ENCODE measurements at places on chromosomes 11 and 22.
A peak's percentile ranks its signal among the peaks of the same experiment; 100 is the strongest.

DNA sequence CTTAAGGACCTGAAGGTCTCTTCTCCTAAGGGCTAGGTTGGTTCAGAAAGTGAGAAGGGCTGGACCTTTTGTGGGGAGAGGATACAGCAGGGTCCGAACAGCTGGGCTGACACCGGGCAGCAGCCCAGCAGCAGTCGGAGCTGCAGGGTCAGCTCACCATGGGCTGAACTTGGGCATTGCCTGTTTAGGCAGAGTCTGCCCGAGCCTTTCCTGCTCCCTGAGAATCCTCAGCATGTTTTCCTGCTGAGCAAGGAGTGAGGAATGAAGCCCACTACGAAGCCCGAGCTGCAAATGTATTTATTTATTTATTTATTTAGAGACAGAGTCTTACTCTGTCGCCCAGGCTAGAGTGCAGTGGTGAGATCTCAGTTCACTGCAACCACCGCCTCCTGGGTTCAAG lies 83.9 kb downstream of the PTPRJ start:
- no peak for DNase-seq

DNA sequence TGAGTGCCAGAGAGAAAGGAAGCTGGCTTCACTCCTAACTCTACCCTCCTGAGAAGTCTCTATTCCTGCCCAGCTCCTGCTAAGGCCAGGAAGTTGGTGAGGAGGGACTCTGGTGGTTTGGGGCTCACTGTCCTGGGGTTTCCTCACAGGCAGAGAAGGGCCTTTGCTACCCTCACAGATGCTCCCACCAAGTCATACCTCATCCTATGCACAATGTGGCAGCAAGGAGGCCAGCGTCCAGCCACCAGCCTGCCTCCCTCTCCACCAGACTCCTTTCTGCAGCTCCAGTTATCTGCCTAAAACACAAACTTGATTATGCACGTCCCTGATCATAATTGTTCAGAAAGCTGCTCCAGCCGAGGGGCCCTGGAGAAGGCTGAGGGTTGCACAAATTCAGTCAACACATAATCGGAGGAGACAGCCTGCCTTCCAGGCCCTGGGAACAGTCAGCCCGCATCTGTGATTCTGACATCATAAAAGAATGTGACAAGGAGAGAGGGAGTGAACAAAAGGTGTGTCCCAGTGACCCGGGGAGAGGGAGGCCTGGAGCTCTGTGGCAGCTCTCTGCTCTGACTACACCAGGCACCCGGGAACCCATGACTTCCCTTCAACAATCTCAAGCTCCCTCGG lies 28.8 kb downstream of the DKK3 start:
- no peak for DNase-seq

DNA sequence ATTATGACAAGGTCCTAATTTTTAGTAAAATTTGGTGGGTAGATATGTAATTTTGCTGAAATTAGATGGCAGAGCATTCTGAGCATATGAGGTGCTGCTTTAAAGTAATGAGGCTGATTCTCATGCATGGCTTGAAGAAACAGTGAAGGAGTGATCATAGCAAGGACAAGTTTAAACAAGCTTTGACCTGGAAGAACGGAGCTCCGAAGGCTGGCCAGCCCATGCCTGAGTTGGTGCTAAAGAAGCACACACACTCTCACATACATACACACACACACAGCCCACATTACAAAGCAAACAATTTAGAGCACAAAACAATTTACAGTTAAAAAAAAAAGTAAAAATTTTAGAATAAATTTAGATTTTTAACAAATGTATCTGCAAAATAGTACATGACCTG lies 150.7 kb downstream of the DCDC1 start:
- no peak for DNase-seq

DNA sequence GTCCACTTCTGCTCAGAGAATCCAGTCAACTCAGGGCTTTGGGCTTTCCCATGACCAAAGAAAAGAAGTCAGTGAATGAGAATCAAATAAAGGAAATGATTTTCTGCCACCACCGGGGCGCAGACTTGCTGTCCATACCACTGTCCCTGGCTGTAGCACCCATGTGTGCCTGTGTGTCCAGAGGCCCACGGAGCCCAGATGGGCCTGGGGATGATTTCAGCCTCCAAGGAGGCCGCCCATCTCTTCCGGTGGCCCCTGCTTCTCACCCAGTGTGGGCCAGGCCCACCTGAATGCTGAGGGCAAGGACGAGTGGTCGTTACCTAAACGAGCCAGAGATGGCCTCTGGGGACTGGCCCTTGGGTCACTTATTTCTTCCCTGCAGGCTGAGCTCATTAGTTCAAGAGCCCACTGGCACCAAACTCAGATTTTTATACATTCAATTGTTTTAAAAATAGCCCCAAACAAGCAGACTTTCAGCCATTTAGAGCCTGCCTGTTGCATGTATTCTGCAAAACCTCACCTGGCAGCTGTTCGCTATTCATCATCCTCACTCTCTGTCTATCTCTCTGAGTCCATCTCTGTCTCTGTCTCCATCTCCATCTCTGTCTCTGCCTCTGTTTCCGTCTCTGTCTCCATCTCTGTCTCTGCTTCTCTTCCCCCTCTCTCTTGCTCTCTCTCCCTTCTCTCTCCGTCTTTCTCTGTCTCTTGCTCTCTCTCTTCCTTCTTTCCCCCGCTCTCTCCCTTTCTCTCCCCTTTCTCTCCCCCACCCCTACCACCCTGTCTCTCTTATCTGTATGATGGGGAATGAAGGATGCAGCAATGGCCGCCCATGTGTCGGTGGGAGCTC lies 24.2 kb downstream of the KRTAP5-5 start:
- no peak for DNase-seq

GRCh38 chr22:26579331-26579886 lies 10.5 kb downstream of the TPST2 start:
- DNase-seq = peak; percentile 39

GRCh38 chr11:28675183-28675582 lies 567.0 kb downstream of the METTL15 start:
- no peak for DNase-seq

DNA sequence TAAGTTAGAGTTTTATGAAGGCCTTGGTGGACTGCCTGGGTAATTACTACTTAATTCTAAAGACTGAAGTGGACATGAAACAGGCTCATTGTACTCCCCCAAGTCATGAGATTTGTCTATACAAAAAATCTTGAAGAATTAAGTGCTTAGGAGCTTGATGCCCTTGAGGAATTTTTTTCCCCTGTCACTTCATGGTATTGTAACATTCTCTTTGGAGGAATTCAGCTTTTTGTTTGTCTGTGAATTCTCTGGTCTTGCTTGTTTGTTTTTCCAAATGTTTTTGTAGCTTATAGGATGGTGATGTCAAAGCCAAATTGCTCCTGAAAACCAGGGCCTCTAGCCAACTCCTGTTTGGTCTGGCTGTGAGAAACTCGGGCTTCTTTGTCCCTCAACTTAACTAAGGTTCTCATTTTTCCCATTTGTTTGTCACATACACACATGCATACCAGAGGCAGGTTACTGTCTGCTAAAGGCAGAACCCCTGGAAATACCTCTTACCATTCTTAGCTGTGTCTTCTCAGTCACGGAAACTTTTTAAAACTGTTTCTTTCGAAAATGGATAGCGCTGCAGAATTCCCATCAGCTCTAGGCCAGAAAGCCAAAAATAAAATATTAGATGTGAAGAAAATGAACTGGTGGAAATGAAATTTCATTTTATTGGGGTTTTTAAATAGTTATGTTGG lies 66.9 kb downstream of the AMOTL1 start:
- DNase-seq = no peak

GRCh38 chr11:76455331-76455730 lies 10.5 kb downstream of the EMSY start:
- no peak for DNase-seq

DNA sequence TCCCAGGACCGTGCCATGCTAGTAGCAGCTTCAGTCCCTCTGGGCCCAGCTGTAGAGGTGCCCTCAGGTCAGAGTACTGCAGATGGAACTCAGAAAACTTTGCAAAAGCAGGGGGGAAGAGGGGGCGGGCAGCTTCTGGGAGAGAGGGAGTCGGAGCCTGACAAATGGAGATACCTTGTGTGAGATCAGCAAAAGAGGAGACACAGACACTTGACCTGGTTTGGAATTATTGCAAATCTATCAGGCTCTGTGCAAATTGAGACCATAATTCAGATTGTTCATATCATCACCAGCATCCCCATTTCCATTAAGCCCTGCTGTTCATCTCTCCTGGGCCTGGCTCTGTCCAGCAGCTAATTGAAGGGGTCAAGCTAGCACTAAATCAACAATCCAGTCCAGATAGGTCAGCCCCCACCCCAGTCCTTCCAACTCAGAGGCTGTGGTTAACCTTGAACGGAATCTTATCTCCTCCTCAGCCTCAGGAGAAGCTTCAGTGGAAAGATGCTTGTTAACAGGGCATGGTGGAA lies 292.6 kb upstream of the PLET1 start:
- DNase-seq = no peak

DNA sequence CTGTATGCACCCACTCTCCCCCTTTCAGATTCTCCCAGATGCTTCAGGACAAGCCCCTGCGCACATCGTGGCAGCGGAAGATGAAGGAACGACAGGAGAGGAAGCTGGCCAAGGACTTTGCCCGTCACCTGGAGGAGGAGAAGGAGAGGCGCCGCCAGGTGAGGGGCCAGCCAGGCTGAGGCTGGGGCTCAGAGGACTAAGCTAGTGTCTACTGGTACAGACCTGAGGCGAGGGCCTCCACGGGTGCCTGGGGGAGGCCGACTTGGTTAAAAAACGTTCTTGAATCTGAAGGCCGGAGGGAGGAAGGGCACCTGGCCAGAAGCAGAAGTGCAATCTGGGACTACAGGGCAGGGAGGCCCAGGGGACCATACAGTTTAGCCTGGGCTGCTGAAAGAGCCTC lies 6.0 kb downstream of the CCDC86 start:
- DNase-seq = no peak

- DNase-seq = no peak
These were observed 30.0 kb downstream of the LINC01488 start for GRCh38 chr11:69511358-69512055.

DNA sequence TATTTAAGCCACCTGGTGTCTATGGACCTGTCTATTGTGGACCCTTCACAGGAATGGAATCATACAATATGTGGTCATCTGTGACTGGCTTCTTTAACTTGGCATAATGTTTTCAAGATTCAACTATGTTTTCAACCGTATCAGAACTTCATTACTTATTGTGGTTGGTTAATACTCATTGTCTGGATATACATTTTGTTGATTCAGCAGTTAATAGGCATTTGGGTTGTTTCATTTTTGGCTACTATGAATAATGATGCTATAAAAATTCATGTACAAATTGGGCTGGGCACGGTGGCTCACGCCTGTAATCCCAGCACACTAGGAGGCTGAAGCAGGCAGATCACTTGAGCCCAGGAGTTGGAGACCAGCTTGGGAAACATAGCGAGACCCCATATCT lies 2.5 kb upstream of the RAPSN start:
- DNase-seq = no peak

GRCh38 chr11:75277211-75277805 lies 36.7 kb downstream of the TPBGL start:
- DNase-seq = no peak

DNA sequence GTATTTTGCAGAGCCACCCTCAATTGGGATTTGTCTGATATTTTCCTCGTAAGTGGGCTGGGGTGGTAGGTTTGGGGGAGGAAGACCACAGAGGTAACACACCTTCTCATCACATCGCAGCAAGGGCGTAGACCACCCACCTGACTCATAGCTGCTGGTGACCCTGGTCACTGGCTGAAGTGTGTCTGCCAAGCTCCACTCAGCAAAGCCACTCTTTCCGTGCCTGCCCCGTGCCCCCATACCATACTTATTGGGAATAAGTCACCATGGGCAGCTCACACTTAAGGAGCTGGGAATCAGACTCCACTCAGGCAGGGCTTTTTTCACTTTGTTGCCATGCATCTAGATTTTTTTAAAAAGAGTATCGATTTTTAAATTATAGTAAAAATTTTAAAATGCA lies 111.6 kb downstream of the PHF21B start:
- no peak for DNase-seq

DNA sequence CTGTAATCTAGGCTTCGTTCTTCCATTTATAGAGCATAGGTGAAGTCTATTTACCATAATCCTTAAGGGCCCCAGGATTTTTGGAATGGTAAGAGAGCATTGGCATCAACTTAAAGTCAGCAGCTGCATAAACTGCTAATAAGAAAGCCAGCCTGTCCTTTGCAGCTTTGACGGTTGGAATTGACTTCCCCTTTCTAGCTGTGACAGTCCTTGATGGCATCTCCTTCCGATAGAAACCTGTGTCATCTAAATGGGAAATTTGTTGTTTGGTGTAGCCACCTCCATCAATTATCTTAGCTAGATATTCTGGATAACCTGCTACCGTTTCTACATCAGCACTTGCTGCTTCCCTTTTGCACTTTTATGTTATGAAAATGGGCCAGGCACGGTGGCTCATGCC lies 58.0 kb upstream of the GLYATL1B start:
- no peak for DNase-seq

- no peak for DNase-seq
These were observed 31.7 kb upstream of the CSNK1E start for GRCh38 chr22:38348751-38349496.

DNA sequence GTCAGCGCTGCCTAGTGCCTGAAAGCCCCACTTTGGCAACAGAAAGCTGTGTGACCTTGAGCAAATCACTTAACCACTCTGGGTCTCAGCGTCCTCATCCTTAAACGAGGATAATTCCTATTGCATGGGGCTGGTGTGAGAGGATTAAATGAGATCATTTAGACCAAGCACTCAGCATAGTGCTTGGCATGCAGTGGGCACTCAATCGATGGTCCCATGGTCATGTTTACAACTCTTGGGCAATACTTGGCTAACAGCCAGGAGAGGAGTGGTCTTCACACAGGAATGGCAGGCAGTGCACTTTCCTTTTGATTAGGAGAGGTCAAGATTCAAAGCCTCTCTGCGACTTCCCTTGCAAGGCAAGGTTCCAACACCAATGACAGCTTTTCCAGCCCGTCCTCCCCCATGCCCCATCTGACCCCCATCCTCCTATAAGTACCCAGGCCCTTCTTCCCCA lies 14.1 kb downstream of the TNKS1BP1 start:
- no peak for DNase-seq

DNA sequence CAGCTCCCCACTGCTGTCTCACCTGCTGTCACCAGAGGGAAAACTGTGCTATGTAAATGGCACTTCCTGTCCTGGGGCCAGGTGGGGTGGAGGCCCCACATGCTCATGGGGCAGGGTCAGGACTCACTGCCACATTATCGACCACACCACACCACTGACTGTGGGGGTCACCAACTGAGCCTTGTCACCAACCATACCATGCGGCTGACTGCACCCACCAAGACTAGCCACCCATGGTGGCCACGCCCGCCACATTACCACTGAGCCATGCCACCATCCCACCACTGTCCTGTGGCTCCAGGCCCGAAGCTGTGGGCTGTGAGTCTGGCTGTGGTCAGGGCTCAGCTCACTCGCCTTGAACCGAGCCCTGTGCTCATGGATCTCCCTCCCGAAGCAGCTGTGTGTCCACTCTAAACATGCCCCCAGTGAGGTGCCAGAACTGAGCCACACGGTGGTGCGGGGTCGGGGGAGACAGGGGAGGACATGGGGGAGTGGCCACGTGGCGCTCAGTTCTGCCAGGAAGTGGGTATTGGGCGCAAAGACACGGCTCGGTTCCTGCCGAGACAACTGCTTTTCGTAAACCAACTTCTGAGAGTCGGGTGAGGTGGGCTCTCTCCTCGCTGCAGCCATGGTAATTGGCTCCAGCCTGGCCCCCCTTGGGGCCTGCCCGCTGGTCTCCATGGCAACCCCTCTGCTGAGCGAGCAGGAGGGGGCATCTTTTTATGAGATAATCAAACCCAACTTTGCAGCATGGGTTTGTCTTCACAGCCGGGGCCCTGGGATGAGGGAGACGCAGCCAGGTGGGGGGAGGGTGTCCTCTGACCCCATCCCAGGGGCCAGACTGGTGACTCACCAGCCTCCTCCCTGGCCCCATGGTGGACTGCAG lies 23.2 kb downstream of the RTN4R start:
- peak; percentile 44 for DNase-seq

GRCh38 chr11:56816259-56816658 lies 67.8 kb upstream of the OR9G4 start:
- no peak for DNase-seq

Data from activated T-helper 1 cell treated with Interleukin-2 at 50 U/mL for 16 hours (primary cell).